ENCODE measurements at places on chromosomes 12 and 14.
A peak's percentile ranks its signal among the peaks of the same experiment; 100 is the strongest.

DNA sequence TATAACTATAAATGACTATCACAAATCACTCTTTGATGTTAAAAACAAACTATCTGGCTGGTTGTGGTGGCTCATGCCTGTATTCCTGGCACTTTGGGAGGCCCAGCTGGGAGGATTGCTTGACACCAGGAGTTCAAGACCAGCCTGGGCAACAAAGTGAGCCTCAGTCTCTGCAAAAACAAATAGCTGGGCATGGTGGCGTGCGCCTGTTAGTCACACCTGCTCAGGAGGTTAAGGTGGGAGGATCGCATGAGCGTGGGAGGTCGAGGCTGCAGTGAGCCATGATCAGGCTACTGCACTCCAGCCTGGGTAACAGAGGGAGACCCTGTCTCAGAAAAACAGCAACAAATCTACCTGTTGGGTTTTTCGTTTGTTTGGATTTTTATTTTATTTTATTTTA, 5.4 kb downstream of the TXNRD1 start:
- DNase-seq = no peak

DNA sequence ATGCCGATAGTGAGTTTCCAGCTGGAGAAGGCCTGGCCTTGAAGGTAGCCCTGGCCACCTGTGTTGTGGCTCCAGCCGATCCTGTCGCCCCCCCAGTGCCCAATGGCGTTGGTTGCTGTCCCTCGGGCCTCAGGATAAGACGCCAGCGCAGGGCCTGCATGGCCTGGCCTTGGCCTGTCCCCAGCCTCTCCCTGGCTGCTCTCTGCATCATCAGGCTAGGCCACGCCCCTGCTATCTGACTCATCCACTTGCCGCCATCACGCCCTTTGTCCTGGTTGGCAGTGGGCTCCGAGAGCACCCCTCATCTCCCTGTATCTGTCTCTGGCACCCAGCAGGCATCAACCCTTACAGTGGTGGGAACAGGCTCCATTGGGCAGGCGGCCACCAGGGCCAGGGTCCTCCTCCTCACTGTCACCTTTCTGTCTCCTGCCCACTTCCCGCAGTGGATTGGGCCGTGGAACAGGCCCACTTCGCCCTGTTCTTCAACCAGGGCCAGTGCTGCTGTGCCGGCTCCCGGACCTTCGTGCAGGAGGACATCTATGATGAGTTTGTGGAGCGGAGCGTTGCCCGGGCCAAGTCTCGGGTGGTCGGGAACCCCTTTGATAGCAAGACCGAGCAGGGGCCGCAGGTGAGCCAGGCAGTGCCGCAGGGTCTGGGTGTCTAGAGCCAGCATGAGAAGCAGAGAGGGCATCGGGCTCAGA, 25.6 kb downstream of the ALDH2 start:
- DNase-seq = no peak

- DNase-seq = no peak
Measured at GRCh38 chr14:24335461-24336171, 745 bp upstream of the ADCY4 start.

DNA sequence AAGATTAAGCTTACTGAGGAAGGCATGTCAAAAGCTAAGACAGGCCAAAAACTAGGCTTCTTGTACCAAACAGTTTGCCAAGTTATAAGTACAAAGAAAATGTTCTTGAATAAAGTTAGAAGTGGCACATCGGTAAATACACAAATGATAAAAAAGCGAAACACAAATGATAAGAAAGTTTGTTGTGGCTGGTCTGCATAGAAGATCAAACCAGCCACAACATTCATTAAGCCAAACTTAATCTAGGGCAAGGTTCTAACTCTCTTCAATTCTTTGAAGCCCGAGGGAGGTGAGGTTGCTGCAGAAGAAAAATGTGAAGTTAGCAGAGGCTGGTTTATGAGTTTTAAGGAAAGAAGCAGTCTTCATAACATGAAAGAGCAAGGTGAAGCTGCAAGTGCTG, 1119.6 kb upstream of the FLRT2 start:
- DNase-seq = no peak

- DNase-seq = no peak
Measured at GRCh38 chr14:96069421-96069820, 30.3 kb downstream of the C14orf132 start.

GRCh38 chr14:36672095-36672494, 10.4 kb downstream of the PAX9 start:
- DNase-seq = no peak

- peak; percentile 88 for DNase-seq
Measured at GRCh38 chr14:32509632-32510187, 180.6 kb downstream of the AKAP6 start.

- no peak for DNase-seq
Measured at GRCh38 chr12:130288691-130289090, 49.0 kb upstream of the PIWIL1 start.

DNA sequence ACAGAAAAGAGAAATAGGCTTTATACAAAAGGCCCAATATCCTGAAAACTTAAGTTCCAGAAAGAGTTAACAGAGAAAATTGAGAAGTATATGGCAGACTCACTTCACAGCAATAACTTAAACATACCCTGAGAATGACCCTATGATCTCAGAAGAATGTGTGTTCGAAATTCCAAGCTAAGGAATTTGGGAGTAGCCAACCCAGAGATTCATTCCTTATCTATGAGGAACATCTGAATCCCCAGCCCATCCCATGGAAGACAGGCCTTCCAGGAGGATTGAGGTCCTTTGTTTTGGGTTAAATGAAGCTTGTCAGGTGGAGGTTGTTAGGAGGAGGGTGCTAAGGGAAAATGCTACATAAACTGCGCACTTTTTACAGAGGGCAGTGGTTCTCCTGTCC, 7.5 kb upstream of the SAV1 start:
- no peak for DNase-seq

DNA sequence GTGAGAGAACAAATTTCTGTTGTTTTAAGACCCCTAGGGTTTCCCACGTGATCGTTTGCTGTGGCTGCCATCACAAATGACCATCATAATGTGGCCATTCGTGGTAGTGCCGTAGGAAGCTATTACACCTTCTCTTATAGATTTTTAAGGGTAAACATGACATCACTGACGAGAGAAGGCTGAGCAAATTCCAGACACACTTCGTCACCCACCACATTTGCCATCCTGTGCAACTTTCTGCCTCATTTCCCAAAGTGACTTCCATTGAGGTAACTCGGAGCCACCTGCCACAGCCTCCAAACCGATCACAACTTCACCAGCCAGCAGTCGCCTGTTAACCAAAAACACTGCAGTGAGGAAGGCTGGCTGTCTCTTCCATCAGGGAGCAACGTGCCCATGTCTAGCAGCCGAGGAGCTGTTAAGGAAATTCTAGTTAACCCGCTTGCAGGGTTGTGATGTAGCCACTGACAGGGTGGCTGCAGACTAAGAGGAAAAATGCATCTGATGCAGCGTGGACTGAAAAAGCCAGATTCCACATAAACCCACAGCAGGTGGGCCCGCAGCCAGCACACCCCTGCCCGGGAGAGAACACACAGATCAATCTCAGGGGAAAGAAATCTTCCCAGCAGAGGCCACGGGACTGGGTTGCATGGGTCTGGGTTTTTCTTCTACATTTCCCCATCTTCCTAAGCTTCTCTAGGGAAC, 44.6 kb downstream of the CCDC85C start:
- no peak for DNase-seq

GRCh38 chr14:89254166-89254909, 162.7 kb downstream of the FOXN3 start:
- DNase-seq = no peak

- DNase-seq = no peak
Measured at GRCh38 chr12:7108796-7109571, at the start of gene C1RL. Gene C1RL, minus strand, starts transcription at chr12:7109214. Its CDS starts 34 bp downstream, at chr12:7109180.

- no peak for DNase-seq
Measured at GRCh38 chr14:104101651-104102281, 16.3 kb downstream of the ASPG start.

DNA sequence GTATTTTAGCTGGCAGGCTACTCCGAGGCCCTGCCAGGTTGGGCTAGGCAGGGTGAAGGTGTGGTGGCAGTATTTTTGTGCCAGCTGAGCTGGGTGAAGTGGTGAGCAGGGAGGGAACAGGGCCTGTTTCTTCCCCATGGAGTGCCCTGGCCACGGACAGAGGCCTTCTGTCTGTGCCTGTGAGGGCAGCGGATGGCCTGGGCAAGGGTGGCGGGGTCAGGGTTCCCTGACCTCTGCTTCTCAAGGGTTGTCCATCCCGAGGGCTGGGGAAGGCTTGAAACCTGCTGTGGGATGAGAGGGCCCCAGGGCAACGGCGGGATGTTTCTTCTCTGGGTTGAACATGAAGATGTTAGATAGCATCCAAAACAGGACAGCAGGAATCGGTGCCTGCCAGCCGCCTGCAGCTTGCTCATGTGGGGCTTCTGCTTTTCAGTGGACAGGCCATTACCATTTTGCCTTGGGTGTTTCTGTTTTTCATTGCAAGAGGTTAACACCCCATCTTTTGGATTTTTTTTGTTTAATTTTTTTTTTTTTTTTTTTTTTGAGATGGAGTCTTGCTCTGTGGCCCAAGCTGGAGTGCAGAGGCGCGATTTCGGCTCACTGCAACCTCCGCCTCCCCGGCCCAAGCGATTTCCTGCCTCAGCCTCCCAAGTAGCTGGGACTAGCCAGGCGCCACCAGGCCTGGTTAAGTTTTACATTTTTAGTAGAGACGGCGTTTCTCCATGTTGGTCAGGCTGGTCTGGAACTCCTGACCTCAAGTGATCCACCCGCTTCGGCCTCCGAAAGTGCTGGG, 3.3 kb downstream of the MTA1 start:
- DNase-seq = no peak

- DNase-seq = no peak
Measured at GRCh38 chr14:31118892-31119291, 88.7 kb downstream of the HECTD1 start.

DNA sequence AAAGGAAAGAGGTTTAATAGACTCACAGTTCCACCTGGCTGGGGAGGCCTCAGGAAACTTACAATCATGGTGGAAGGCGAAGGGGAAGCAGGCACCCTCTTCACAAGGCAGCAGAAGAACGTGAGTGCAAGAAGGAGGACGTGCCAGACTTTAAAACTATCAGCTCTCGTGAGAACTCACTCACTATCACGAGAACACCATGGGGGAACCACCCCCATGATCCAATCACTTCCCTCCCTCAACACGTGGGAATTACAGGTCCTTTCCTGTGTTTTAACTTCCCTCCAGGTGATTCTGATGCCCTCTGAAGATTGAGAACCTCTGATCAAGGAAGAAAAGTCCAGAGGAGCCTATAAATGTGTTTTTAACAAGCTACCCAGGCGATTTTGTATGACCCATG, 358.7 kb downstream of the MED13L start:
- no peak for DNase-seq

DNA sequence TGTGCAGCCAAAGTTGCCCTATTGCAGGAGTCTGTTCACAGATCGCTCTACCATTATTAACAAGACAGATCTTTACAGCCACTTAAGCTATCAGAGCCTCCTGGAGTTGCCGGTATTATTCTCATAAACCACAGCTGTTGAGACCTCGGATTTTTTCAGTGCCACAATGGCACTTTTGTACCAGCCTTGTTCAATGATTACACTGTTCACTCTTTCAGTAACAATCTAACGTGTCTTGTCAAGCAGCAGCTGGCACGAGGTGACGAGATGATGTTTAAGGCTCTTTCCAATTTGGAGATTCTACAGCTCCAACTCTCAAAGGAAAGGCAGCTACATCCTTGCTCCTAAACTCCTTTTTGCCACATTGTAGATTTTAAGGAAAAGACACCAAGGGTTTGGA, 30.7 kb downstream of the LRIG3 start:
- no peak for DNase-seq

- no peak for DNase-seq
Measured at GRCh38 chr14:84555493-84555892, 974.5 kb upstream of the FLRT2 start.

- no peak for DNase-seq
Measured at GRCh38 chr12:131221061-131221956, 267.6 kb downstream of the ADGRD1 start.

GRCh38 chr12:127628645-127629044, 638.3 kb upstream of the TMEM132C start:
- peak; percentile 86 for DNase-seq

DNA sequence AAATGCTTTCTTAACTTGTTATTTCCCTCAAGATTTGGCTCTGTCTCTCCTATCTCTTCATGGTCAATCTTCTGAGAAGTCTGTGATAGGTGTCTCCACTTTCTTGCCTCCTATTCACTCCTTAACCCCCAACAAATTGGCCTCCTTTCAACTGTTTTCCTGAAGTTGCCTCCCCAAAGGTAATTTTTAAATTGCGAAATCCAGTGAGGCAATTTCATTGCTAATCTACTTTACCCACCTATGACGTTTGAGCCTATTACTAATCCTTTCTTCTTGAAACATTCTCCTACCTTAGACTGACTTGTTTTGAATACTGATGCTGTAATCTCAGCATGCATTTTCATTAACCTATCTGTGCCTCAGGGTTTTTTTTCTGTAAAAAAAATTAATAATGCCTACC, 6.0 kb upstream of the KCNH5 start:
- DNase-seq = no peak

- DNase-seq = no peak
Measured at GRCh38 chr12:57196439-57196838, 20.2 kb upstream of the NXPH4 start.

DNA sequence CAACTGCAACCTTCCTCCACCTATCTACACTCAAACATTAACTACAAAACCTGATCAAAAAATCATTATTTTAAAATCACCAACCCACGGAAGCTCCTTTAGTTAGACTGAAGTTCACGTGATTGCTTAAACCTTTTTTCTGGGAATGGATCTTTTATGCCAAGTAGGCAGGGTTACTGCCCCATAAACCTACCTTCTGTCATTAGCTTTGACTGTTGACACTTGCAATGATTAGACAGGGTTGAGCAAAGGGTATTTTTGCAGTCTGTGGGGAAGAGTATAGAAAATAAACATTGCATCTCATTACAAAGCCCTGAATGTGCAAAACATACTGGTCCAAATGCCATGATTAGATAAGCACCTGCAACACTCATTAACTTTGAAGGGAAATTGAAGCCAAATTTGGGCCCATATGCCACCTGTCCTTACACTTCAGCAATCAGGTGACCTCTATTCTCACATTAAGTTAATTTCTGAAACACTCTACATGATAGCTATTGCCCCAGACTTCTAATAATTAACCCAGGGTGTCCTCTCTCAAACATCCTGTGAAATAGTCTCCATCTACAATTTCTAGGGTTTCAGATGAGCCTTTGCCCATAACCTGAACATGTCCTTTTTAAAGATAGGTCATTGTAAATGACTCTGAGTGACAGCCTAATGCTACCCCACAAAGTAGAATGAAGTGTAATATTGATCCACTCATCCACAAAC, 156.0 kb upstream of the PLEKHG7 start:
- no peak for DNase-seq

- DNase-seq = no peak
Measured at GRCh38 chr14:103546652-103547454, 15.6 kb downstream of the BAG5 start.

DNA sequence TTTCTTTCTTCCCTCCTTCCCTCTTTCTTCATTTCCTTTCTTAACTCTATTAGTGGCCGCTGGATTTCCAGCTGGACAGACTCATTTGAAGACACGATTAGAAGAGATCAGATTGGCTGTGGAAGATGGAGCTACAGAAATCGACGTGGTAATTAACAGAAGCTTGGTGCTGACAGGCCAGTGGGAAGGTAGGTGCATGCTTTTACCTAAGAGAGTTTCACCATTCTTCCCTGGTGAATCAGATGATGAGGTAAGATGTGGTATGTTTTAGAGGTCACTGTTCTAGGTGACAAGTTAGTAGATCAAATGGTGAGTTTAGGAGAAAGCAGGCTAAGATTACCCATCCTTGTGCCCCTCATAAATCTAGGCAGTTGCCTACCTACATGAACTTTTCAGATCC, 51.6 kb downstream of the DERA start:
- DNase-seq = no peak
